Glomerular endothelial cell (primary cell): ENCODE measurements at places on chromosomes 12 and 14.

DNA sequence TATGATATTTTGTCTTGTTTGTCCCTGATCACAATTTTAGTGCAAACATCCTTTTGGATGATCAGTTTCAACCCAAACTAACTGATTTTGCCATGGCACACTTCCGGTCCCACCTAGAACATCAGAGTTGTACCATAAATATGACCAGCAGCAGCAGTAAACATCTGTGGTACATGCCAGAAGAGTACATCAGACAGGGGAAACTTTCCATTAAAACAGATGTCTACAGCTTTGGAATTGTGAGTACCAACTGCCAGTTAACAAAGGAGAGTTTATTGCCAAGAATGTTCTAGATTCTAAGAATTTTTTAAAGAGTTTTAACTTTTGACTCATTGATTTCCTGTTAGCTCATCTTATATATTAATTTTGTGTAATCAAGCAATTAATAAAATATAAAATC is 55.4 kb downstream of the IRAK3 start:
- DNase-seq, result no peak

GRCh38 chr12:52616680-52617402 is 1.5 kb downstream of the KRT73 start:
- no peak for DNase-seq

DNA sequence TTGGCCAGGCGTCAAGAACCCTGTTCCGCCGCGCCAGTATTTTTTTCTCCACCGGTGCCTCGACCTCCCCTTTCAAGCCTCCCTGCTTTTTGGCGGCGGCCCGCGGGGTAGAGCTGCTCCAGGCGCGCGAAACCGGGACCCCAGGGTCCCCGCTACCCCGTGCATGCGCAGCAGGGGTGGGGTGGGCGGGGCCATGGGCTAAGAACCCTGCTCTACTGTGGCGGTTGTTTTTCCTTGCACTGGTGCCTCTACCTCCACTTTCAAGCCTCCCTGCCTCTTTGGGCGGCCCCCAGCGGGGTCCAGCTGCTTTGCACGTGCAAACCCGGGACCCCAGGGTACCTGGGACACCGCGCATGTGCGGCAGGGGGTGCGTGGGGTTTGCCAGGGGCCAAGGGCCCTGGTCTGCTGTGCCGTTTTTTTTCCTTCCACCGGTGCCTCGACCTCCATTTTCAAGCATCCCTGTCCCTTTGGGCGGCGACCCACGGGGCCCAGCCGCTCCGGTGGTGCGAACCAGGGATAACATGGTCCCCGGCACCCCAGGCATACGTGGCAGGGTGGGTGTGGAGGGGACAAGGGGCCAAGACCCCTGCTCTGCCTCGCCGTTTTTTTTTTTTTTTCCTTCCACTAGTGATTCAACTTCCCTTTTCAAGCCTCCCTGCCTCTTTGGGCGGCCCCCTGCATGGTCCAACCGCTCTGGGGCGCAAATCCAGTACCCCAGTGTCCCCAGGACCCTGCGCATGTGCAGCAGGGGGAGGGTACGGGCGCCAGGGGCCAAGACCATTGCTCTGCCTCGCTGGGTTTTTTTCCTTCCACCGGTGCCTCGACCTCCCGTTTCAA is 326.8 kb downstream of the ALG10 start:
- DNase-seq, result no peak

DNA sequence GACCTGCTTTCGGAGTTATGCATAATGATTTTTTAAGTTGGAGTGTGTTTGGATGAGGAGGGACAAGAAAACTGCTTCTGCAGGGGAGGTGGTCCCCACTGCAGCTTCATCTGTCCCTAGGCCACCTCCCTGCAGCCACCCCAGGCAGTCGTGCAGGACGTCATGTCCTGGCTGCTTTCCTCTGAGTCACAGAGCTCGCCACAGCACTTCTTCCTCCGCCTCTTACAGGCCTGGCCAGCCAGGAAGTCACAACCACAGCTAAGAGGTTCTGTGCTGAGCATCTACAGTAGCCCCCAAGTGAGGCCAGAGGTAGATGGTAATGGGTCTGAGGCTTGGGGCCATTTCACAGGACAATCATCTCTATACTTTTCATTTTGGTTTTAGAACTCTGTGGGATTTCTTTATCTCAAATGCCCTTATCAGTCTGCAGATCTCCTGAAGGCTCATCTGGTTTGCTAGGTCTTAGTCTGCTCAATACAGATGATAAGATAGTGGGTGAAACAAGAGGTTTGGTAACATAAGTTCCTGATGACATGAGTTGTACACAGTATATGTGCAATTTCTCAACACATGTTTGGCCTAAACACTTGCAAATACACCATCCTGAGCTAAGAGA is 106.4 kb downstream of the ARF6 start:
- no peak for DNase-seq

DNA sequence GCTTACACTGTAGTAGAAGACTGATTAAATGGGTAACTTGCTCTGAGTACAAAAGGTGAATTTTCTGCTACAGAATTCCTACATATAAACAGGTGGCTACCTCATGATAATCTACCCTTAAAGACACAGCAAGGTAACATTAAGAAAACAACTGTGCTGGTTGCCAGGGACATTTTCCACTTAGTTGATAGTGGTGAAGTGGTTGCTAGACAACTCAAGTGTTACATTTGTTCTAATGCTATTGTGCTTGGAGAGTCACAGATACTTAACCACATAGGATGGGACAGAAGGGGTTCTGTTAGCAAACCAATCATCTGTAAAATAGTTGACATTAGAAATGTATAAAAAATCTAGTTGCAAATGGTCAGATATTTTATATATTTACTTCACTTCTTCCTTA is 870.3 kb upstream of the SEL1L start:
- DNase-seq, result no peak

GRCh38 chr14:24659916-24660570 is 26.1 kb upstream of the GZMB start:
- no peak for DNase-seq

DNA sequence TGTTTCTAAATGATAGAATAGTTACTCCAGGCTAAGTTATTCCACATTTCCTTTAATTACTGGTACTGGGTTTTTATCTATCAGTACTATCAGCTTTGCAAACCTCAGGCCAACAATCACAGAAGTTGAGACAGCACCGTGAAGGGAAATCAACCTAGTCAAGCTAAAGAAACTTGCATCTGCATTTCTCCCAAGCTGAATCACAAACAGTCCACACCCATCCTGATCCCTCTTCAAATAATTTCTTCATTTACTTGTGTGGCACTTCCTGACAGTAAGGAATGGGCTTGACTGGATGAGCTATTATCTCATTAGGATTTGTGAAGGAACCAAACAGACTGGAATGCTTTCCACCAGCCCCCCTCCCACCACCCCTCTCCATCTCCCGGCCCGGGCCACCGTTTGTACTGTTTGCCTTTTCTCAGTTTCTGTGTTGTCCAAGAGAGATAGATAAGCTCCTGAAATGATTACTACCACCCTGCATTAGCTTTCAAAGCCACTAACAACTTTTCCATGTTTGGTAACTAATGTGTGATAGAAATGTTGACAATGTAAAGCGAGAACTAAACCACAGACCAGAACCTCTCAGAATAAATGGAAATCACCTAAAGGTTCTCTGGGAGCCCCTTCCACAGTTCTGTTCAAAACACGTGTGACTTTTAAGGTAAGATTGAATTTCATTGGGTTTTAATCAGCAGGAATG is 236.3 kb downstream of the SLC25A21 start:
- DNase-seq, result no peak

GRCh38 chr12:19675361-19675760 is 236.1 kb downstream of the AEBP2 start:
- no peak for DNase-seq

GRCh38 chr14:37452323-37452722 is 142.7 kb downstream of the FOXA1 start:
- DNase-seq, result no peak

DNA sequence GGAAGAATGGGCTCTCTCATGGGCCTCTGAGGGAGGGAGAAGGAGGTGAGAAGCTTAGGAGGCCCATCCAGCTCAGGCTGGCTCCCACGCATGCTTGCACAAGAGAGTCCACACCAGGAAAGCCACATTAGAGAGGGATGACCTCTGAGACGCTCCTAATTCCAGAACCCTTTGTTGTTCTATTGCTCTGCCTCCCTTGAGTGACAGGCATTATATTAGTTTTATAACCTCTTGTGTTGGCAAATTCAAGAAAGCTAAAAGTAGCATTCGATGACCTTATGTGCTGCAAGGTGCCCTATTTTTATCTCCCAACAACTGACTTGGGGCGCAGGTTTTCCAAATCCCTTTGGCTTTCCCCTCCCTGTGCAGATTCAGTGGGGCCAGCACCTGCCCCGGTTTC is 190.1 kb downstream of the KSR2 start:
- no peak for DNase-seq

DNA sequence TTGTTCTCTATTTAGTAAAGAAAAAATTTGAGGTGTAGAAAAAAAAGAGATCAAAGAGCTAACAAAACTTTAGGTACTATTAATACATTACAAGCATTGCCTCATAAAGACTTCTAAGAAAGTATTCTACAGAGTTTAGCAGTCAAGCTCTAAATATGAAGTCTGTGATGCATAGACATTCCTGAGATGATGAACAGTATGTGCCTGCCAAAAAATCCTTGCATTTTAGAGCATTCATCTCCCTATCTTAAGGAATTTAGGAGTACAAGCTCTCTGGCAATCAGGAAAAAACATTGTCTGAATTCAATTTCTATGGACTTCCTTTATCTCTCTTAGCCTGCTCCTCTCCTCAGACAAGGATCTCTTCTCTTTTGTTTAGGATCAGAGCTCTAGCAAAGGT is 202.6 kb upstream of the LRFN5 start:
- DNase-seq, result no peak

GRCh38 chr12:50221228-50222008 is 54.2 kb upstream of the CERS5 start:
- DNase-seq, result no peak

- DNase-seq, result no peak
These were observed 5.4 kb downstream of the HSP90AA1 start for GRCh38 chr14:102081231-102082080.

- peak; percentile 9 for DNase-seq
These were observed 42.8 kb upstream of the CORO1C start for GRCh38 chr12:108773798-108774788.

DNA sequence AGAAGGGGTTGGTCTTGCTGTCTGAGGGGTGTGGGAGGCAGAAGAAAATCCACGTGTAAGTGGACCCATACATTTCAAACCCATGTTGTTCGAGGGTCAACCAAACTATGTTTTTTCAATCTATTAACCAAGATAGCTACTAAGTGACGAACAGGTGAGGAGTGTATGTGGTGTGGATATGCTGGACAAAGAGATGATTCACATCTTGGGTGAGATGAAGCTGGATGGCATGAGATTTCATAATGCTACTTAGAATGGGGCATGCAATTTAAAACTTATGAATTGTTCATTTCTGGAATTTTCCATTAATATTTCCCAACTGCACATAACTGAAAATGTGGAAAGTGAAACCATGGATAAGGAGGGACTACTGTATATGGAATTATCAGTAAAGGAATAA is 17.9 kb upstream of the KTN1 start:
- DNase-seq, result no peak
